ENCODE measurements at places on chromosomes 1 and 21.

DNA sequence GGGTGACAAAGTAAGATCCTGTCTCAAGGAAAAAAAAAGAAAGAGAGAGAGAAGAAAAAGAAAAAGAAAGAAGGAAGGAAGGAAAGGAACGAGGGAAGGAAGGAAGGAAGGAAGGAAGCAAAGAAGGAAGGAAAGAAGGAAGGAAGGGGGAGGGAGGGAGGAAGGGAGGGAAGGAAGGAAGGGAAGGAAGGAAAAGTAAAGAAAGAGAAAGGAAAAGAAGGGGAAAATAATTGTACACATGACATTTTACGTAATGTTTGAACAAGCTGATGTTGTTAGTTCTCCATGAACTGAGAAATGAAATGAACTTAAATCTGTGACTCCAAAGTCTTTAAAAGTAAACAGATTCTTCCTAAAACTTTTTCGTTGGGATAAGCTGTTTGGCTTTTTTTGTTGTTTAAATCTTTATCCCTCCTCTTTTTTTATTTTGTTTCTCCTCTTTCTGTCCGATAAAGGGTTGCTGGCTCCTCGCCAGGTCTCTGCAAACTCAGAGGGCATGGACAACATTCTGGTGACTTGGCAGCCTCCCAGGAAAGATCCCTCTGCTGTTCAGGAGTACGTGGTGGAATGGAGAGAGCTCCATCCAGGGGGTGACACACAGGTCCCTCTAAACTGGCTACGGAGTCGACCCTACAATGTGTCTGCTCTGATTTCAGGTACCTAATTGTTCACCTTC lies 59.8 kb downstream of the IL12RB2 start:
- peak; percentile 1 for DNase-seq

DNA sequence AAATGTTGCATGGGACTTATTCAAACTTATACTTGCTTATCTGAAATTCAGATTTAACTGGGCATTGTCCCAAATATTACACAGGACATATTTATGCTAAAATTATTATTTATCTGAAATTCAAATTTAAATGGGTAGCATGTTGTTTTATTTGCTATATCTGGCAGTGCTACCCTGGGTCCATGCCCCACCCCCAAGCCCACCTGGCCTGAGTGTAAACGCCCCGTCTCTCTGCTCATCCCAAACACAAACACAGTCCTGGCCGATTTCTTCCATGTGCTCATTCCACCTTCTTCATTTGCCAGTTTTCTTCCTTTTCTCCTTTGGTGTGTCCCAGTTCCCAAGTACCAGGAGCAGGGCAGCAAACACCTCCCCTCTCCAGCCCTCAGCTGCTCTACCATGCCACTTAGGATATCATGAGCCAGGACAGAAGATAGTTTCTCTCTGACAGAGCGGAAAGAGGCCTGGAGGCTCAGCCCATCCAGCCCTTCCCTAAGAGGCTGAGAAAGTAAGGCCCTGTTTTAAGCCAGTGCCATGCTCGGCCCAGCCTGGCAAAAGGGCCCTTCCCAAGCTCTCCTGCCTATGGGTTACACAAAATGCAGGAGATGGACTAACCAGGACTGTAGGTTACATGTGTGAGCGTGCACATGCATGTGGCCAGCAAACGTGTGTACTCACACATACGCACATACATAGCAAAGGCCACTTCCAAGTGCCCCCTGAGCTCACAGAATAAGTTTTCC lies 69.5 kb downstream of the UBE2T start:
- DNase-seq = no peak

- no peak for DNase-seq
Observed at GRCh38 chr1:47481936-47482335, 44.1 kb downstream of the FOXD2 start.

GRCh38 chr1:22297999-22298398 lies 153.7 kb upstream of the ZBTB40 start:
- DNase-seq = no peak

DNA sequence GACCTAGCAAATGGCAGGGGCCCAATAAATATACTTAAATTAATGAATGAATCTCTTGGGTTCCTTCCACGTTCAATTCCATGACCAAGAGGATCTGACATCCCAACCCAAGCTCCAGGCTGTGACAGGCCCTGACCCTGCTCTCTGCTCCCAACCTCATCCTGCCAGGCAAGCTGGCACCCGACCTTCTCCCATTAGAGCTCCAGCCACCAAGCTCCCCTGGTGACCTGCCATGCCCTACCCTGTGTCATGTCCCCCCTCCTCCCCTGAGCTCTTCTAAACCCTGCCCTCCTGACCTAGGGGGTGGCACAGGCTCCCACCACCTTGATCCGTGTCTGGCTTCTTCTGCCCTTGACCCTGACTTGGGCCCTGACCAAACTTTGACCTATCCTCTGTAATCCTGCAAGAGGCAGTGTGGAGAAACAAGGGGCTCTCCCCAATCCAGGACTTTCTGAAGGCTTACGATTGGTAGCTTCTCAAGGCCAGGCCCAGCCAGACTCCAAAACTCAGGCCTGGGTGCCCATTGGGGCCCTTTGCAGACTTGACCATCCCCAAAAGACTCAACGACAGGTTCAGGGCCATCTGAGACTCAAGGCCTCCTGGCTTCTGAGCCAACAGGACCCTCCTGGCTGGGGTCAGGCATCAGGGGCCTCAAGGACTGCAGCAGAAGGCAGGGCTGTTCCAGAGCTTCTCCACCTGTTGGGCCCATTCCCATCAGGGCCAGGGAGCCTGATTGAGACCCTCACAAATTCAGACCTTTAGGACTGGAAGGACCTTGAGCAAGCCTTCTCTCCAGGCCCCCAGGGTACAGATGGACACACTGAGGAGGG lies 249.0 kb downstream of the PTPRU start:
- DNase-seq = no peak

- DNase-seq = no peak
Observed at GRCh38 chr1:192787914-192788585, 20.8 kb upstream of the RGS2 start.

GRCh38 chr1:92031281-92032110 lies 1.7 kb downstream of the EPHX4 start:
- no peak for DNase-seq

GRCh38 chr21:45026826-45027225 lies 47.6 kb upstream of the ADARB1 start:
- DNase-seq = no peak

GRCh38 chr1:177710696-177711620 lies 258.9 kb downstream of the SEC16B start:
- no peak for DNase-seq

- DNase-seq = no peak
Observed at GRCh38 chr21:46028573-46029091, 47.1 kb downstream of the COL6A1 start.

GRCh38 chr1:78607334-78607927 lies 12.8 kb upstream of the IFI44L start:
- no peak for DNase-seq

- DNase-seq = no peak
Observed at GRCh38 chr1:7101187-7101586, 315.9 kb downstream of the CAMTA1 start.

DNA sequence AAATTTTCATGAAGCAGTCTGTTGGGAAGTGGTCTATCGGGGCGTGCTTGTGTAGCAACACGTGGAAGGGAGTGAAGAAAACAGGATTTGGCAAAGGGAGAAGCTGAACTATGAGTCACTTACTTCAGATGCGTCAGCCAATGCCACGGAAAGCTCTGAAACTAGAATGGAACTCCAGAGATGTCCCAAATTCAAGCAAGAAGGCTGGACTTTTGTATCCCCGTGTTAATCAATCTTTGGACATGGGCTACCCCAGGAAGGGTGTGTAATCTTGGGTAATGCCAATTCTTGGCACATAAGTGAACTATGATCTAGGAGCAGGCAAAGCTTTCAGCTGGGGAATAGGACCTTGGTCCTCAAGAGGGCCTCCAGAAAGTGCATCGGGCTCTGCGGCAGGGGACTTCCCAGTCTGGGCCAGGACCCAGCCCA lies 102.6 kb downstream of the ADSS2 start:
- no peak for DNase-seq

- DNase-seq = no peak
Observed at GRCh38 chr1:15350551-15351200, 59.0 kb upstream of the EFHD2 start.

- DNase-seq = no peak
Observed at GRCh38 chr1:15304708-15305467, 57.9 kb downstream of the FHAD1 start.

All from forelimb muscle (tissue), 1 donor.